ENCODE measurements at places on chromosomes 7 and 10. TPM values are rescaled to one million over a fixed set of nuclear protein-coding genes. Genes with fewer than 3 reads are reported as not detected.

The PNLIPRP2 gene
- total RNA-seq, result not detected

The C10orf67 gene
- total RNA-seq, result not detected

The FBXL15 gene
- 8.7 TPM for total RNA-seq

The CALN1 gene
- total RNA-seq, result not detected

The FOXI2 gene
- not detected for total RNA-seq

The KCNH2 gene
- total RNA-seq, result 0.27 TPM

The SAP25 gene
- 34.6 TPM for total RNA-seq

The KLHL7 gene
- 16.5 TPM for total RNA-seq

The MLLT10 gene
- total RNA-seq, result 44.1 TPM

The RPEL1 gene
- not detected for total RNA-seq

The GATA3 gene
- total RNA-seq, result 48.1 TPM

The SFTPA1 gene
- total RNA-seq, result not detected

The ZNF804B gene
- total RNA-seq, result not detected

The NOC3L gene
- 23.1 TPM for total RNA-seq

The CCDC7 gene
- 21.4 TPM for total RNA-seq

The HOXA7 gene
- not detected for total RNA-seq

The ANKRD30A gene
- not detected for total RNA-seq

The PALD1 gene
- total RNA-seq, result 1.5 TPM

The CALHM3 gene
- not detected for total RNA-seq

The AGBL3 gene
- total RNA-seq, result 1.9 TPM

The DHTKD1 gene
- 20.2 TPM for total RNA-seq

The KIF11 gene
- total RNA-seq, result 89.8 TPM

The GARIN1A gene
- 0.92 TPM for total RNA-seq

The FAM237B gene
- total RNA-seq, result not detected

The MYL10 gene
- total RNA-seq, result not detected

The LRIT1 gene
- not detected for total RNA-seq

The RSPH10B2 gene
- 0.22 TPM for total RNA-seq

The CALHM1 gene
- 0.21 TPM for total RNA-seq

The NUTM2D gene
- total RNA-seq, result 2.1 TPM

The GALNT17 gene
- not detected for total RNA-seq

The SLC26A3 gene
- not detected for total RNA-seq

The AMZ1 gene
- 0.08 TPM for total RNA-seq

The SLC26A4 gene
- total RNA-seq, result 1.3 TPM

The SPDYE1 gene
- not detected for total RNA-seq
